Activated CD4-positive, alpha-beta T cell treated with anti-CD3 and anti-CD28 coated beads, Interleukin-2, Interleukin-6, amounts not matched to agents 100 ng/mL and 50 ng/mL, durations not matched to agents 16 hours and 8 hours (primary cell): ENCODE measurements at places on chromosomes 3 and 15.

GRCh38 chr15:71223516-71223915, 108.2 kb downstream of the THSD4 start:
- no peak for DNase-seq

DNA sequence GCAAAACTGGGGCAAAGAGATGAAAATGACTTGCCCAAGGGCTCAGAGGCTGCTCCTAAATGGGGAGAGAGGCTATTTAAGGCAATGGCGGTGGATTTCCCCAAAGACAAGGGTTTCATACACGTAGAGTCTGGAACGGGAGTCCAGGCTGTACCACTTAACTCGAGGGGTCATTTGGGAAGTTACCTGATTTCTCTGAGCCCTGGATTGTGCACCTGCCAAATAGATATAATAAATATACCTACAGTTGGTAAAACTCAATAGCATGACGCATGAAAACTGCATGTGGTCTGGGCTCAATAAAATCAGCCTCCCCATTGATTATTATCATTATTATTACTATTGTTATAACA, 1.3 kb upstream of the ITPR1 start:
- DNase-seq: no peak

DNA sequence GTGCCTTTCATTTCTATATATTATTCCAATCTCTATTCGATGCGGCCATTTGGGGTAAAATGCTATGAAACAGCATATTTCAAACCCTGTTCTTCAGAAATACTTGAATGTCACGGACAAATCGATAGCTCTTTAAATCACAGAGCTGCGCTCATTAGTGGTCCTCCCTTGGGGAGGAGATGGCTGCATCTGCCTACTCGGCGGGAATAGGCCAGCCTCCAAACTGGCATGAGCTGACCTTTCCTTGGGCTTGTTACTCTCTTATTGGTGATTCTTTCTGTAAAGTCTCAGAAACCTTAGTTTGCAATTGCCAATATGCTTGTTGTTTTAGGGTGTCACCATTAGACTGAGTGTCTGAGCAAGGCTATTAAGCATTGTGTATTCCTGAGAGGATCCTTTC, 120.9 kb downstream of the BDH1 start:
- no peak for DNase-seq

GRCh38 chr3:39540162-39540921, 72.9 kb downstream of the MOBP start:
- peak; percentile 69 for DNase-seq

DNA sequence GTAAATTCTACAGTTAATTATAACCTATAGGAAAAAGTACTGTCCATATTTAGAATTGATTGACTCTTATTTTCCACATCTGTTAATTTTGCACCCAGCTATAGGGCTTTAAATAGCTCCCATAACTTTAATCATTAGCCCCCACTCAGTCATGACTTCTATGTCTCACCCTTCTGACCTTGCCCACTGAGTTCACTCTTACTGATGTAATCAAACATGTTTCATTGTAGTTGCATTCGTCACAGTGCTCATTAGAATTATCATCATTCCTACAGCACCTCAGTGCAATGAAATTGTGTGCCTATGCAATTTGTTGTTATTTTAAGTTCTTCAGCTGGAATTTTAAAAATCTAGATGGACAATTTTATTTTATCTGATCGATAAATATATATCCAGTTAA, 151.4 kb downstream of the TIGIT start:
- no peak for DNase-seq

DNA sequence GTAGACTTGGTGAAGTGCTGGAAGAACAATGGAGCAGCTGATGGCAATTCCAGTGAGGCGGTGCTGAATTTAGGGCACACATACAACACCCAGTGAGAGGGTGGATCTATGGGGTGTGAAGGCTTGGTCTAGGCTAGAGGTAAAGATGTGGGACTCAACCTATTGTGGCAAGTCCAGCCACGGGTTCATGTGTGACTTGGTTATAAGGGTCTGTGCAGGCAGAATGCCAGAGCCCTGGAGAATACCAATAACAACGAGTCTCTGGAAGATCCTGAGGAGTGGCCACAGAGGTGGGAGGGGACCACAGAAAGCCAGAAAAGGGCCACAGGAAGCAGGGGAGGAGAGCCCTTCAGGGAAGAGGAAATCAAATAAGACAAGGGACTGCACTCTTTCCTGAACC, 55.0 kb downstream of the VGLL4 start:
- no peak for DNase-seq

GRCh38 chr15:35697549-35698299, 151.8 kb upstream of the DPH6 start:
- no peak for DNase-seq

GRCh38 chr3:131922356-131922755, 112.5 kb downstream of the CPNE4 start:
- no peak for DNase-seq

- no peak for DNase-seq
Measured at GRCh38 chr3:108271626-108272025, 24.7 kb upstream of the HHLA2 start.
